ENCODE measurements at places on chromosomes 4 and X.
A peak's percentile ranks its signal among the peaks of the same experiment; 100 is the strongest.

- DNase-seq, result no peak
Measured at GRCh38 chr4:89294573-89295269, 12.9 kb downstream of the GPRIN3 start.

DNA sequence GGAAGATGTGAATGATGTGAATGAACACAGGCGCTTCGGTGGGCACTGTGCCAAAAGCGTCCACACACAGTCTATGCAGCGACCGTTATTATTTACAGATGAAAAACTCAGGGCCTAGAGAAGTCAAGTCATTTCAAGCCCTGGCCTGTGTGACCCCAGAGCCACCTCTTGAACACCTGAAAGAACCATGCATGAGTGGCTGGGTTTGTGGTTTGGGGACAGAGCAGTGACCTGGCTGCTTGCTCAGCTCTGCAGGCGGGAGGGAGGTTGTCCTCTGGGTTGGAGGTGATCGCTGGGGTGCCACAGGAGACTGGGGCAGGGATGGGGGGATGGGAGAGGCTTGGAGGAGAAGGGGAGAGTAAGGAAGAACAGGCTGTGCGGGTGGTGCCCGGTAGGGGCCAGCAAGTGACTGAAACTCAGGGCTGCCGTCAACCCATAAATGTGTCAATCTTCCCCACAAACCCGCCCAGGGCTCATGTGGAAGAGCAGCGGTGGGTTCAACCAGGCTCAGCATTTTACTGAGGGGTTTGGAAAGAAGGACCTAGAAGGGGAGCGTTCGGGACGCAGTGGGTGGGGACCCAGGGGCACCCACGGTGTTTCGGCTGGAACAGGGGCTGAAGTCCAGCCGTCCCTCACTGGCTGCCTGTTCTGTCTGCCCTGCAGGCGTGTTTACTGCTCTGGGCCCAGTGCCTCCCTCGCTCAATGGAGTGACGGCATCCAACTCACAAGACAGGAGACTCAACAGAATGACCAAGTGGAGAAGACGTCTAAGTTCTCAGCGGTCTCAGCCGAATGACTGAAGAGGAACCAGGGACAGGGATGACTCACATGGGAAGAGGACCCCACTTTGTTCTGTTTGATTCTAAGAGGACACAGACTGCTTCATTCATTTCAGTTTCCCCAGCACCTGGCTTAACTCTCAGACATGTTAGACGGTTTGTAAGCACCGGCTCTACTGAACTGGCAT is 167.8 kb downstream of the AFAP1 start:
- DNase-seq, result no peak

DNA sequence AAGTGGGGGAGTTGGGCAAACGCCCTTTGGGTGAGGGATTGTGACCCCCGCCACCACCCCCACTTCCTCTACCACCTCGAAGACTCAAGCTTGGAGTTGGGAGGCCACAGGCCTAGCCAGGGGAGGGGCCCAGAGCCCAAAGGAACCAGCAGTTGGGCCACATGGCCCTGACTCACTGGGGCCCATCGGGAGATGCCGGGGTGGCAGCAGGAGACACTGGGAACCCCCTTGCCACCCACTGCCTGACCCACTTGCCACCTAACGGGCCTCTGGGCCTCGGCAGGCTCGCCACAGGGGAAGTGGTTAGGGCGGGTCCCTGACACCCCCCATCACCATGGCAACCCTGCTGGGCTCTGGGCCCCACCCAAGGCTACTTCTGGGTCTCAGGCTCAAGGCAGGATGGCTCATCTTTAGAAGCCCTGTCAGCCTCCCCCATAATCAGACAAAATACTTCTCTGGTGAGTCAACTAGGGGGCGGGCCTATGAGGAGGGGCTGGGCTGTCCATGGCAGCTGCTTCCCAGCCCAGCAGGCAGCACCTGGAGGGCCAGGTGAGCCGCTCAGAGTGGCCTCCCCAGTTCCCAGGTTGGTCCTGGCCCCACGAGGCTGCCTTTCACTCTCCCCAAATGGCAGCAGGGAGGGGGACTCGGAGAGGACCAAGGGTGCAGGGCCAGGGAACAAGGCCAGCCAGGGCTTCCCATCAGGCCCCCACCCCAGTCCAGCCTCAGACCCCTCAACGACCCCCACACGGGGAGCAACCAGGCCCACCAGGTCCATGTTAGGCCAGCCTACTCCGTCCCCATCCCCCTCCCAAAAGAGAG is 5.6 kb downstream of the FLNA start:
- DNase-seq, result no peak

- DNase-seq, result peak; percentile 97
Measured at GRCh38 chrX:85243761-85244449, at the start of the genes SATL1 and ZNF711. SATL1 (minus strand) TSS chrX:85243779; CDS start chrX:85108968, 134,811 bp downstream. ZNF711 (plus strand) TSS chrX:85243991; CDS start chrX:85247573, 3,582 bp downstream.

GRCh38 chr4:123616951-123617461 is 220.4 kb downstream of the SPRY1 start:
- DNase-seq, result no peak

- no peak for DNase-seq
Measured at GRCh38 chrX:97481228-97481627, 597.5 kb downstream of the RPA4 start.

DNA sequence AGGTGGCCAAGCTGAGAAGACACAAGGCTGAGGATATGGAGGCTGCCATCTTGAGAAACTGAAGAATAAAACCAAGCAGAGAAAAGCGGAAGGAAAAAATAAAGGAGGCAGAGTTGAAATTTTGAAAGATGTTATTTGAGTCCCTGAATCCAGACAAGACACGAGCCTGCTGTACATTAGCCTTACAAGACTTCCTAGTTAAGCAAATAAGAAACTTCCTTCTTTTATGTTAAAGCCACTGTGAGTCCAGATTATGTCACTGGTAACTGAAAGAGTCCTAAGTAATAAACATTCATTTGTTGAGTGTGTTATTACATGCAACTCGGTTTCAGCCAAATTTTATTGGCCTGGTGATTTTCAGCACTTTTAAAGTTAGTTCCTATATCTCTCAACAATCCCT is 30.4 kb downstream of the DRD5 start:
- no peak for DNase-seq

DNA sequence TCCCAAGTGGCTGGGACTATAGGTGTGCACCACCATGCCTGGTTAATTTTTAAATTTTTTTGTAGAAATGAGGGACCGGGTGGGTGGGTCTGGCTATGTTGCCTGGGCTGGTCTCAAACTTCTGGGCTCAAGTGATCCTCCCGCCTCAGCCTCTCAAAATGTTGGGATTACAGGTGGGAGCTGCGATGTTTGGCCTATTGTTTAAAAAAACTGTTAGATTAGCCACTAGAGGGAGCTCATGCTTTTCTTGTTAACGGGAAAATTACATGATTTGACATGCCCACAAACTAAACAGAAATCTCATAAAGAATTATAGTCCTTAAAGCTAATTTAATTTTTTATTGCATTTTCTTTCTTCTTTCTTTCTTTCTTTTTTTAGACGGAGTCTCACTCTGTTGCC is 5.0 kb upstream of the SDAD1 start:
- DNase-seq, result no peak

All from NCI-H524 (cell line).